ENCODE measurements at places on chromosomes 13 and 19. TPM values are rescaled to one million over a fixed set of nuclear protein-coding genes. Genes with fewer than 3 reads are reported as not detected.

The ZNF554 gene
- total RNA-seq, result 10.5 TPM

The GPC6 gene
- total RNA-seq, result 4.3 TPM

GRCh38 chr19:42207767-42208271, 9.7 kb downstream of the DEDD2 start:
- no peak for DNase-seq

GRCh38 chr13:97107815-97108529, 113.7 kb upstream of the OXGR1 start:
- no peak for DNase-seq

DNA sequence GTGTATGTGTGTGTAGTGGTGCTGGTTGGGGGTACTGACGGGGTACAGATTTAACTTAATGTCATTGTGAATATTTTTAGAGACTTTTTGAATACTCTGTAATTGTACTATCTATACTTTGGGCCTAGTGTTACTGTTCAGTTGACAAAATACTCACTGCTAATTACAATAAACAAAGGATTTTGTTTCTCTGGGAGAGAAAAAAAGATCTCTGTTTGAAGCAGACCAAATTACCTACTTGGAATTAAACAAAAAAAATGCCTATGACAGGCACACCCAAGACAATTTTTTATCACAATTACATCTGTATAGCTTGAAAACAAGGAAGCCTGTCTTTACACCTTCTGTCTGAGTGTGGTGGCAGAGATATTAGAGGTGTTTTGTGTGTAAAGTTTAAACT, 45.1 kb downstream of the OLFM4 start:
- no peak for DNase-seq

DNA sequence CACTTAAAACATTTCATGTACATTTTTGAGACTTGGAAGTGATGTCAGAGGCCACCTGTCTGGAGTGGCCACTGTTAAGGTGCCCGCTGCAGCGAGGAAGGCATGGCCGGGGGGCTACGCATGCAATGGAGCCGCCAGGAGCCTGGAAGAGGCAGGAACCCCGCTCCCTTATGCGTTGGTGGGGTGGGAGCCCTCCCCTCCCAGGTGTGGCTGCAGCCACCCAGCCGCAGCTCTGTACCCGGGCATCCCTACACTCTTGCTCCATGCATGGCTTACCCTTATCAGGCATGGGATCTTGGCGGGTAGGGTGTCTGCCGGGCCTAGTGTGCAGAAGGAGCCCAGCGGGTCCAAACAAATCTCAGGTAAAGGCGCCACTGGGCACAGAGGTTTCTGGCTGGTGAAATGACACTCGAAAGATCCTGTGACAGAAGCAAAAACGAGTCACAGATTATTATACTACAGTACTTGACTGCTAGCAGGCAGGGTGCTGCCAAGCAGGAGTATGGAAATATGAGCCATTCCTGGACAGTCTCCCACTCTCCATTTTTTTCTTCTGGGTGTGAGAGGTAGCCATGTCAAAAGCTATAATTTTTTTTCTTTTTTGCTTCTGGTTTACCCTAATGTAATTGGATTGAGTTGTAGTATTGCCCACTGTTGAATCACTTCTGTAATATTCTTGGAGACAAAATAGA, 1606.3 kb upstream of the MIR17HG start:
- no peak for DNase-seq

GRCh38 chr19:21482863-21483276, 22.5 kb upstream of the ZNF429 start:
- DNase-seq, result peak; percentile 70

The ZAR1L gene
- not detected for total RNA-seq

The C13orf46 gene
- total RNA-seq, result not detected

The ELAVL3 gene
- not detected for total RNA-seq
